ENCODE measurements at places on chromosomes 2 and 18. TPM values are rescaled to one million over a fixed set of nuclear protein-coding genes. Genes with fewer than 3 reads are reported as not detected.

DNA sequence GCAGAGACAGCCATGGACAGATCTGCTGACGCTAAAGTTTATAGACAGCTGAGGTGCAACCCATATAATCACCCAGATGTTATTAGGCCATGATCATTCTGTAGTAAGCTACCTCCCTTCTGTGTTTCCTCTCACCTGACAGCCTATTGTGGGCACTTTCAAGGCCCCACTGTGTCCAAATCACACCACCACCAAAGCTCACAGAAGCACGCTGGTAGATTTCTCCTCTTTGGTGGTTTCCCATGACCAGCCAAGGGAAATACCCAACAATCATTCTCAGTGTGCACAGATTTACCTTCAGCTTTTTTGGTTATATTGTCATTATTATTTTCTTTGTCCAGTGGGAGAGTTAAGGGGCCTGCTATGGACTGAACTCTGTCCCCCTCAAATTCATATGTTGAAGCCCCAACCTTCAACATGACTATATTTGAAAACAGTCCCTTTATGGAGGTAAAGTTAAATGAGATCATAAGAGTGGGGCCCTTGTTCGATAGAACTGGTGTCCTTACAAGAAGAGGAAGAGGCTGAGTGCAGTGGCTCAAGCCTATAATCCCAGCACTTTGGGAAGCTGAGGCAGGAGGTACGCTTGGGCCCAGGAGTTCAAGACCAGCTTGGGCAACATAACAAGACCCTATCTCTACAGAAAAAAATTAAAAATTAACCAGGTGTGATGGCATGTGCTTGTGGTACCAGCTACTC lies 74.0 kb upstream of the MSH6 start:
- no peaks in the 10 kb centered on the region for H3K27me3 ChIP-seq
- H3K4me3 ChIP-seq = no peak overlapping the region
- H3K36me3 ChIP-seq = no peaks in the 10 kb centered on the region
- no peak for DNase-seq

GRCh38 chr18:55407774-55408535 lies 180.0 kb downstream of the TCF4 start:
- no peak overlapping the region for H3K27ac ChIP-seq
- H3K4me3 ChIP-seq = no peak overlapping the region

DNA sequence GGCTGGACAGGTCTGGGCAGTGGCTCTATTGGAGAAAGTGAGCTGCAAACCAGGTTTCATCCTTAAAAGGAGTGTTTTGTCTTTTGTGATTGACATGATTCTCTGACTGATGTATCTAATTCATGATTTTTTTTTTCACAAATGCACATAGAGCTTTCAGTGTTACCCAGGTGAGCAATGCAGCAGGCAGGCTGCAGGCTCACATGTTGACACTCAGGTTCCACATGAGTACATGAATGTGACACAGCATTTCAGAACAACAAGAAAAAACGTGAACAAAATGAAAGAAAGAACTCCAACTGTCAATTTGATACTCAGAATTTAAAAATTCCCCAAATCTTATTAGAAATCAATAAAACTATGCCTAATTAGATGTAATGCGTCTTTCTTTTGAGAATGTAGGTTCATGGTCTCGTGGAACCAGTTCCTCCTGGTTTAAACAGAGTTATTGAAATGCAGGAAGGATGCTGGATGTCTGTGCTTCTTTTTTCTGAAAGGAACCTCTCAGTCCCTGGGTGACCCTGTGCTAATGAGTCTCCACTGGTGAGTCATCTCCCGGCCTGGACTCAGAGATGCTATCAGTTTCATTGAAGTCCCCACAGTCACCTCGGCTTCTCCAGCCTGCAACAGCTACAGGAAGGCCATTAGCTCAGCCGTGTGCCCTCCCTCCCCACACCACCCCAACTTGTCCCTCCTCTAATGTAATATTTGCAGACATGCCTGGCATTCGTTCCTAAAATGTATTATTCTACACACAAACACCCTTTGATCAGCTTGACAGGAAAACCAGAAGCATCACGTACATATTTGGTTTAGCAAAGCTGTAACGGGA lies 430.4 kb downstream of the LPIN1 start:
- H3K4me3 ChIP-seq = no peak overlapping the region
- H3K36me3 ChIP-seq = no peaks in the 10 kb centered on the region
- DNase-seq = peak; percentile 48

GRCh38 chr2:154724194-154724797 lies 25.8 kb downstream of the KCNJ3 start:
- no peak overlapping the region for H3K4me3 ChIP-seq
- H3K4me1 ChIP-seq = no peaks in the 10 kb centered on the region
- H3K27me3 ChIP-seq = no peaks in the 10 kb centered on the region

DNA sequence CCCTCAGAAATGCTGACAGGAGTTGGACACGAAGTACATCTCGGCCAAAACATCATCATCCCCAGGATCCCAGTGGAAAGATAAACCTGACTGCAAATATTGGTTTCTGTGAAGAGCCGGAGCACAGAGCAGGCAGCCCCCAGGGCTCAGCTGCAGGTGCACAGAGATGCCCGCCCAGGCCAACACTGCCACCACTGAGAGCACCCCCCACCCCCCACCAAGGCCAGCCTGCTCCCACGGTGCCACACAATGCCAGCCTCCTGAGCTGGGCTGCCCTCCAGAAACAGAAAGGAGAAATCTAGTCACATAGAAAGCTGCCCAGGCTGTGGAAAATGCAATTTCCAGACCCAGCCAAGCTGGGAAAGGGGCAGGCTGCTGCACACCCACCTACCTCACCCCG lies 71.7 kb downstream of the GALNT14 start:
- H3K27ac ChIP-seq = no peak overlapping the region
- no peaks in the 10 kb centered on the region for H3K36me3 ChIP-seq
- H3K4me3 ChIP-seq = no peak overlapping the region
- peaks cover 21% of the 10 kb centered on the region for H3K4me1 ChIP-seq
- H3K27me3 ChIP-seq = no peaks in the 10 kb centered on the region

GRCh38 chr18:4276953-4277585 lies 178.0 kb downstream of the DLGAP1 start:
- H3K4me3 ChIP-seq = no peak overlapping the region
- no peaks in the 10 kb centered on the region for H3K4me1 ChIP-seq
- no peak overlapping the region for H3K27ac ChIP-seq
- H3K27me3 ChIP-seq = no peaks in the 10 kb centered on the region

GRCh38 chr2:235909358-235909757 lies 258.8 kb downstream of the GBX2 start:
- peaks cover 7% of the 10 kb centered on the region for H3K36me3 ChIP-seq
- no peak for DNase-seq
- H3K4me3 ChIP-seq = no peak overlapping the region
- H3K4me1 ChIP-seq = no peaks in the 10 kb centered on the region
- H3K27me3 ChIP-seq = no peaks in the 10 kb centered on the region

DNA sequence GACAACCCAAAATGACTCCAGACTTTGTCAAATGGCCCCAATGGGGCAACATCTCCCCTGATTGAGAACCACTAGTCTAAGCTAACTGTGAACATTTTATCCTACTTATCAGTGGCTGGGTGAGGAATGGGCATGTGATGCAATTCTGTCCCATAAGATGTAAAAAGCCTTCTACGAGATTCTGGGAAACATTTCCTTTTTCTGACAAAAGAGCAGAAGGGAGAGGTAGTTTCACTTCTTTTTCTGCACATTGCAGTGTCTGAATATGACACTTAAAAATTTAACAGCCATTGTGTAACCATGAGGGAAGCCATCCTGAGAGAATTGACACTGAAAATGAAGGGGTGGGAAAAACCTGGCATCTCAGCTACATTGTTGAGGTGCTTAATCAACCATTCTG lies 17.3 kb upstream of the MARCHF4 start:
- no peak overlapping the region for H3K4me3 ChIP-seq
- no peak overlapping the region for H3K27ac ChIP-seq
- H3K4me1 ChIP-seq = peaks cover 13% of the 10 kb centered on the region
- DNase-seq = no peak

DNA sequence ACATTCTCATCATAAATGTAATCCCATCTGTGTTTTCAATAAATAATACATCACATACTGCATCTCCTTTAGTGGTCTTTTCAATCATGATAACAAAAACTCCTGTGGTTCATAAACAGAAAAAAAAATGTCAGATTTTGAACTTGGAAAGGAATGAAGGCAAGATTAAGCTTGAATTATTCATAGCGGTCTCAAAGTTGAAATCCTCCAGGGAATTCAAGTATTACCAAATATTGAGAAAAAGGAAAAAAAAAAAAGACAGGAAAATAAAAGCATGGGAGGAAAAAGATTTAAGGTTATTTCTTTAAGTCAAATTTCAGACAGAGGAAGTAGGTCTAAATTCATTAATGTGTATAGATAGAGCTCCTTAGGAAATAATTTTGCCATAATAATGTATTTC lies 92.1 kb downstream of the COLEC12 start:
- H3K36me3 ChIP-seq = no peaks in the 10 kb centered on the region
- no peak overlapping the region for H3K27ac ChIP-seq
- H3K4me1 ChIP-seq = no peaks in the 10 kb centered on the region

- no peak overlapping the region for H3K27ac ChIP-seq
- H3K36me3 ChIP-seq = no peaks in the 10 kb centered on the region
- no peak for DNase-seq
Observed at GRCh38 chr2:54757500-54757899, 34.0 kb downstream of the EML6 start.

- H3K27me3 ChIP-seq = no peaks in the 10 kb centered on the region
- H3K36me3 ChIP-seq = no peaks in the 10 kb centered on the region
- no peak overlapping the region for H3K4me3 ChIP-seq
- H3K27ac ChIP-seq = peak overlapping the region; percentile 27
- peaks cover 26% of the 10 kb centered on the region for H3K4me1 ChIP-seq
Observed at GRCh38 chr2:11406267-11406957, 59.5 kb downstream of the E2F6 start.

- H3K4me3 ChIP-seq = no peak overlapping the region
- H3K27ac ChIP-seq = no peak overlapping the region
- H3K27me3 ChIP-seq = peaks cover 13% of the 10 kb centered on the region
- H3K4me1 ChIP-seq = peaks cover 32% of the 10 kb centered on the region
Observed at GRCh38 chr2:237297421-237298150, 116.4 kb downstream of the COL6A3 start.

- no peak for DNase-seq
- no peaks in the 10 kb centered on the region for H3K36me3 ChIP-seq
- peaks cover 49% of the 10 kb centered on the region for H3K27me3 ChIP-seq
- no peaks in the 10 kb centered on the region for H3K4me1 ChIP-seq
Observed at GRCh38 chr2:219423652-219424377, 5.6 kb downstream of the DES start.

- H3K27ac ChIP-seq = no peak overlapping the region
- DNase-seq = no peak
- no peaks in the 10 kb centered on the region for H3K36me3 ChIP-seq
- H3K4me1 ChIP-seq = peaks cover 10% of the 10 kb centered on the region
- no peak overlapping the region for H3K4me3 ChIP-seq
Observed at GRCh38 chr2:66569321-66569851, 134.5 kb downstream of the MEIS1 start.

DNA sequence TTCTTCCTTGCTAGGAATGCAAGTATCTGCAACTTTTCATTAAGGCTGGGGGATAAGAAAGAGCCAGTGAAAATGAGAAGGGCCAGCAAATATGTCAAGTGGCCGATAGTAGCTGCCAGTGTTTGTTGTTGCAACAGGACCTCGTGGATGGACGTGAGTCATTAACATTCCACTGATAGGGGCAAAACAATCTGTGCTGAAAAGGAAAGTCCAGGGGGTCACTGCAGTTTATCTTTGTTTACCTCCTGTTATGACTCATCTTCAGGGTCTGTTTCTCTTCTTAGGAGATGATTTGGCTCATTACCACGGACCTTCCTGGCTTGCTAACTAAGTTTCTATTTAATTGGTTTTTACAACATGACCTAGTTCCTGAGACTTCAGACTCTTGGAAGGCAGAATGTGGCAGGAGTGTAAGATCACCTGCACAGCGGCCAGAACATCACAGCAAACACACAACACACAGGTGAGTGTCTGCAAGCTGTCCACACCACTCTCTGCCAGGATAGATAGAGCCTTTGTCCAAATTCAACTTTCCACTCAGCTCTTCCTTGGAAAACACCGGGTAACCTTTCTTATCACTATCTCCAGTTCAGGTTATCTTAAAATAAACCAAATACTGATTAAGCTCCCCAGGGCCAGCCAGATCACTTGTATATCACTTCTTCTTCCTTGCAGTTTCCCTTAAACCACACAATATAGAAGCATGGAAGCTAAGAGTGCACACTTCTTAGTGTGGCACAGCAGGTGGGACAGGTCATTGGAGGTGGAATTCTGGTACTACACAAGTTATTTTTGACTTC lies 157.5 kb upstream of the LMAN1 start:
- peak; percentile 53 for DNase-seq
- peak overlapping the region; percentile 5 for H3K4me3 ChIP-seq

Gene COX7A2L
- total RNA-seq = 97.5 TPM

Gene DYNAP
- not detected for total RNA-seq

Gene CXCR4
- 12.4 TPM for total RNA-seq

Gene ADAM23
- 6.1 TPM for total RNA-seq

Gene SP5
- 0.73 TPM for total RNA-seq

Gene PXDN
- total RNA-seq = not detected

Gene WNT10A
- total RNA-seq = 3.4 TPM

Gene LONRF2
- total RNA-seq = 9.7 TPM

Measured in Calu3 (cell line).